GM23338 (cell line): ENCODE measurements at places on chromosomes 2 and 18. TPM values are rescaled to one million over a fixed set of nuclear protein-coding genes. Genes with fewer than 3 reads are reported as not detected.
A peak's percentile ranks its signal among the peaks of the same experiment; 100 is the strongest.

DNA sequence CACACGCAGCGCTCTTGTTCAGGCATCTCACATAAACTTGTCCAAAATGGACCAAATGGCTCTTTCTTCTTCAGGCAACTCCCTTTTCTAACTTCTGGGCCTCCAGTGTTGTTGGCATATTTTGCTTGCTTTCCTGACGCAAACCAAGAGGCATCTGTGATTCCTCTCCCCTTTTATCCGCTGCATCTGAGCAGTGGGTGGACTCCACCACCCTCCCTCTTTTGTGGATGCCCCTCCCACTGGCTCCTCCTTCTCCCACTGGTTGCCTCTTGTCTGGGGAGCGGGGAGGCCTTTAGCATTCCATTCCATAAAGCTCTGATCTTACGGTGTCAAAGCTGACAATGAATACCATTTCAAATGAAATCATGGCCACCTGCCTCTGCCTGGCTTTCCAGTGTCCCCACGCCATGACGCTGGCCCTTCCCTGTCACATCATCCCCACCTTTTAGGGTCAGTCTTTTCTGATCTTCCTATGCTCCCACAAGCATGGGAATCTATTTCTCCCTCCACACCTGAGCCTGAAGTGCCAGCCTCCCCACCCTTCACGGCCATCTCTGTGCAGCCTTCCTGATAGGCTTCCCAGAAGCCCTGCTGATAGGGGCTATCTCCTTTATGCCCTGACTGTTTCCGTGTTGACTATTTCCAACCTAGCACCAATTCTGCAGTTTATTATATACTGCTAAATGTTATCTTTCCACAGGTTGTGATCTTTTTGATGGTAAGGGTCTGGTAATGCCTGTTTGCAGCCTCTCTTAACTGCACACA lies 51.5 kb downstream of the RPL37A start:
- no peaks in the 10 kb centered on the region for H3K27me3 ChIP-seq
- no peak overlapping the region for H3K27ac ChIP-seq
- H3K4me1 ChIP-seq, result peaks cover 6% of the 10 kb centered on the region; the same call in 1 of the 2 replicates
- peak; percentile 60 for DNase-seq
- H3K4me3 ChIP-seq, result no peak overlapping the region
- no peaks in the 10 kb centered on the region for H3K36me3 ChIP-seq

GRCh38 chr2:172072303-172072702 lies 13.0 kb upstream of the DLX1 start:
- no peak for DNase-seq
- no peak overlapping the region; the same call in 1 of the 2 replicates for H3K27ac ChIP-seq
- no peaks in the 10 kb centered on the region for H3K36me3 ChIP-seq
- H3K4me1 ChIP-seq, result no peaks in the 10 kb centered on the region
- peaks cover 13% of the 10 kb centered on the region for H3K27me3 ChIP-seq

The COLEC11 gene
- 0.43 and 1.3 TPM in 2 replicates for total RNA-seq

- H3K4me3 ChIP-seq, result no peak overlapping the region
- peaks cover 3% of the 10 kb centered on the region; the same call in 1 of the 2 replicates for H3K36me3 ChIP-seq
- H3K4me1 ChIP-seq, result 0 out of 2 replicates have a peak, but pooled peaks cover under 1% of the 10 kb centered on the region
- no peak overlapping the region for H3K27ac ChIP-seq
- DNase-seq, result no peak
- no peaks in the 10 kb centered on the region for H3K27me3 ChIP-seq
These were observed 58.6 kb downstream of the LCLAT1 start for GRCh38 chr2:30505500-30506180.

DNA sequence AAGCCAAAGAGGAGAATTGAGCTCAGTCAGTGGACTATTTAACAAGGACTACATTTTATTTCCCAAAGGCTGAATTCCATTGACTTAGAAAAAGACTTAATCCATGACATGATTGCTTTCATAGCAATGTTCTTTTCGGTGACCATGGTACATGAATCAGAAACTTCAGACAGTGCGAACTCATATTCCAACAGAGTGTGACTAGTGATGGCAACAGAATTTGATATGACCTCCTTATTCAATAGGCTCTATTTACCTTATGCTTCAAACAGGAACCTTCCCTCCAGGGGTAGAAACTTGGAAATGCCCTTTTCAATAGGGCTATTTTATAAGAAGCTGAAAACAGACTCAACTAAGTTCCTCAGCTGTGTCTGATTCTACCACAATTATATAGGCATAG lies 191.9 kb downstream of the RND3 start:
- H3K4me3 ChIP-seq, result no peak overlapping the region
- H3K36me3 ChIP-seq, result no peaks in the 10 kb centered on the region
- no peak for DNase-seq
- H3K4me1 ChIP-seq, result 0 out of 2 replicates have a peak, but pooled peaks cover 3% of the 10 kb centered on the region

DNA sequence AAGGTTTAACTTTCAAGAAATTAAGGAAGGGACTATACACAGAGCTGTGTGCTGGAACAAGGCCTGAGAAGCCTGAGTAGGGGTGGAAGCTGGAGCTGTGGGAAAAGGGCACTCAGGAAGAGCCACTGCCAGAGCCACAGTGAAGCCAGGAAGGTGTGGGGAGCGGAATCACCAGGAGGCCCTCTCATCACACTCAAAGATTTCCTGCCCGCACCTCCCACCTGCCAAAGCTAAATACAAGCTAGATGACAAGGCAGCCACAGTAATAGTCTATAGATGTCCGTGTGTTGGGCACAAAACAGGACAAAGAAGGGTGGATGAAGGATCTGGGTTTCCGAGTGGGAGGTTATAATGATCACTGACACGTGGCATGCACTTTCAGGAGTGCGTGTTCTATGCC lies 126.0 kb downstream of the ZNF532 start:
- no peaks in the 10 kb centered on the region for H3K36me3 ChIP-seq
- H3K4me3 ChIP-seq, result no peak overlapping the region
- 0 out of 2 replicates have a peak overlapping the region, but pooled peaks have one; percentile 29 for H3K27ac ChIP-seq

The RASGRP3 gene
- total RNA-seq, result 0.69 TPM in 1 of 2 replicates, not detected in the other

The KCNK3 gene
- total RNA-seq, result 0.19 TPM in 1 of 2 replicates, not detected in the other

DNA sequence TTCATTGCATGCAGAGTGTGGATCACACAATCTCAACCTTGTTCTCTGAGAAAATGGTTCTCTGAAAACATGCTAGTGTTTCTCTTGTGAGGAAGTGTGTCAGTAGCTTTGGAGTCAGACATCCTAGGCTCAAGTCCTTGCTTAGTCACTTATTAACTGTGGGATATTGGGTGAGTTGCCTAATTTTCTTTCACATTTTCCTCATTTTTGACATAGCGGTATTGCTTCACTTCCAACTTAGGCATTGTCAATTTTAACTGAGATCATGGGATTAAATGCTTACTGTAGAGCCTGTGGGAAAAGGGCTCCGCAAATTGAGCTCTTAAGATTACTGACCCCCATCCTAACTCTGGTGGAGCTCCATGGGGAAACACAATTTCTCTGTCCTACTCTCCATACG lies 622.2 kb downstream of the CNTNAP5 start:
- H3K27ac ChIP-seq, result no peak overlapping the region
- H3K4me3 ChIP-seq, result no peak overlapping the region
- no peaks in the 10 kb centered on the region for H3K27me3 ChIP-seq
- no peaks in the 10 kb centered on the region for H3K36me3 ChIP-seq

DNA sequence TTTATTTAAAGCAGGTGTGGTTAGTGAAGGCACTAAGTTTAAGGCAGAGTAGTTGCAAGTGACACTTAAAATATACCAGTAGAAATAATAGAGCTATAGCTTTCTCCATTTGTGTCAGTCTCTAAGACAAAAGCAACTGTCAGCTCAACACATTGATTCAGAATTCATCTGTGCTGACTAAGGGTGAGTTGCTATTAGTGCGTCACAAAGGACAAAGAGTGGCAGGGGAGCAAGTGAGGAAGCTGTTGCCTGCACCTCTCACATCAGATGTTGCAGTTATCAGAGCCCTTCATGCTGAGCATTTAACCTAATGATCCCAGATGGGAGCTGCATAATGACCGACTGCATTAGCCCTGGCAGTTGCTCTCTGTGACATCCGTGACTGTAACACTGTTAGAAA lies 138.6 kb downstream of the DTNA start:
- no peaks in the 10 kb centered on the region for H3K27me3 ChIP-seq
- H3K36me3 ChIP-seq, result no peaks in the 10 kb centered on the region
- no peak overlapping the region for H3K4me3 ChIP-seq
- no peak overlapping the region for H3K27ac ChIP-seq
- DNase-seq, result no peak

The APCDD1 gene
- 0.97 and 1.0 TPM in 2 replicates for total RNA-seq

DNA sequence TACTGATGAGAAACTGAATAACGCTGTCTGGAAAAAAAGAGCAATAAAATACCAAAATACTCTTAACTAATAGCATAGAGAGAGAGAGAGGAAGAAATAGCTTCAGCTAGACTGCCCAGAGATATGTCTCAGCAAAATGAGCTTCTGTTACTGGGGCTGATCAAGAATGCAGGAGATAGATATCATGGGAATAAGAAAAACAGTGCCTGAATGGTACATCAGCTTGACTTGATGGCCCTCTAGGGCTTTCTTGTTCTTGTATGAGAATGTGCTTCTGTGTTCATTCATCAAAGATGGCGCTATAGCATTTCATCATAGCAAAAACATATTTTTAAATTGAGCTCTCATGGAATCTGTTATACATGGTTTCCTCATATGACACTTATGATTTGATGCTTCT lies 151.2 kb downstream of the CALCRL start:
- no peak overlapping the region for H3K4me3 ChIP-seq
- H3K27me3 ChIP-seq, result no peaks in the 10 kb centered on the region
- no peak overlapping the region for H3K27ac ChIP-seq
- DNase-seq, result no peak
- no peaks in the 10 kb centered on the region; the same call in 1 of the 2 replicates for H3K4me1 ChIP-seq

DNA sequence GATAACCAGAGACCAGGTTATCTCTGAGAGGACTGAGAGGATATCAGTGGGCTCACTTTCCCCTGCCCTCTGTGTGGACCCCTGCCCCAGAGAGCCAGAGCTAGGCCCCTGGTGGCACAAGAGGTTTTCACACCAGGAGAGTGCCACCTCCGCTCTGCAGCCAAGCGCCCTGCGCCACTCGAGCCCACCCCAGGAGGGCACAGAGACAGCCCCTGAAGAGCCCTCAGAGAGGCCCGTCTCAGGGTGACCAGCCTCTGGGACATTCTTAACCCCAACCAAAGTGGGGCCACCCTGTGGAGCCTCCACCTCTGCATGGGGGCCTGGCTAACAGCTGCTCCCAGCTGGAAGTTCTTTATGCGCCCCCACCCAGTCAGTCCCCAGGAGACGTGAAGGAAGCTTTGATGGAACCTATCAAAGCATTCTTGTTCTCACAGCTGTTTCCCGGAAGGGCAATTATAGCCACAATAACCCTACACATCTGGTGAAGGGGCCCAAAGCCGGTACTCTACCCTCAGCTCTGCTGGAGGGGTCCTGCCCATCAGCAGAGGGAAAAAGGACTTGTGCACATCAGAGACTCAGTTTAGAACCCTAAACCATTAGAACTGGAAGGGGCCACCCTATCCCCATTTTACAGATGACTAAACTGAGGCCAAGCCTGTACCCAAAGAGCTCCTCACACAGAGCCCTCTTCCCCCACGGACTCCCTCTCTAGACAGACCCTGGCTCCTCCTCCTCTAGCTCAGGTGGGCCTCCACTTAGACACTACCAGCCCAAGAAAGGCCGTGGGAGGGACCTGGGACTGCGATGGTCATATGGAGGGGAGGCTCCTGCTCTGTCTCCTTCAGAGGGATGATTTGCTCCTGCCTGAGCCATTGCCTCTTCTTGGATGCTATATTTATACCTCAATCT lies 101.1 kb downstream of the ZFP36L2 start:
- H3K27ac ChIP-seq, result no peak overlapping the region
- no peaks in the 10 kb centered on the region for H3K27me3 ChIP-seq
- no peak for DNase-seq
- H3K4me3 ChIP-seq, result no peak overlapping the region

DNA sequence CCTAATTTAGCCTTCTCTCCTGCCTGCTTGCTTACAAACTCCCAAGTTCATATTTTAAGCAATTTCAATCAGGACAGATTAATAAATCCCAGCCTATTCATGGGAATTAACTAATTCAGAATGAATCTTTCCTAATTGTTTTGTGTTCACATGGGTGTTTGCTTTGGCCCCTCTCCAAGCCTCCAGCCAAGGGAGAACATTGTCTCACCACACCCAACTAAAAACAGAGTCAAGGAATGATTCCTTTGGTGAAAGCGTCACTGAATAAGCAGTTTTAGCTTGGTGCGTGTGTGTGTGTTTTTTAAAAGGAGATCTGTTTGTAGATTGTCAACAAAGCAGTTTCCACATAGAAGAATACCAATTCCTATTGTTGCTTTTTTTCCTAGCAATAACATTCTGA lies 43.0 kb upstream of the DSG1 start:
- no peak overlapping the region for H3K4me3 ChIP-seq
- no peak for DNase-seq
- H3K27ac ChIP-seq, result no peak overlapping the region
- no peaks in the 10 kb centered on the region for H3K36me3 ChIP-seq

GRCh38 chr18:933082-933481 lies 28.4 kb downstream of the ADCYAP1 start:
- no peak for DNase-seq
- no peak overlapping the region for H3K27ac ChIP-seq
- no peaks in the 10 kb centered on the region for H3K27me3 ChIP-seq

DNA sequence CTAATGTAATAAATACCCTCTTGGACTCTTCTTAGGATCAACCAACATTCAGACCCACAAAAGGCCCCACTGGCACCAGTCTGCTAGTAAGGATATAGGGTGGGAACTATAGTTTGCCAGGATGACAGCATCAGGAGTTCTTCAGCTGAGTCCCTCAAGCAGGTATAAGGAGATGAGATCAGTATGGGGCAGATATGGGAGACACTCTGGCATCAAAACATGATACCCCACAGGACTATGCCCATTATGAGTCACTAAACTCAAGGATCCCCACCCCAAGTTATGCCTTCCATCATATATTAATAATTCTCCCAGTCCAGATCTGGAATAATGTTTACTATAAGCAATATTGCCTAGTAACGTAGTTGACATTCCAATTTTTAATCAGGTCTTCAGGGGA lies 83.1 kb upstream of the CCDC141 start:
- H3K36me3 ChIP-seq, result no peaks in the 10 kb centered on the region
- H3K4me1 ChIP-seq, result no peaks in the 10 kb centered on the region
- no peak overlapping the region for H3K4me3 ChIP-seq
- H3K27me3 ChIP-seq, result no peaks in the 10 kb centered on the region
- no peak for DNase-seq

The C2orf80 gene
- 3.1 TPM in 1 of 2 replicates, not detected in the other for total RNA-seq

DNA sequence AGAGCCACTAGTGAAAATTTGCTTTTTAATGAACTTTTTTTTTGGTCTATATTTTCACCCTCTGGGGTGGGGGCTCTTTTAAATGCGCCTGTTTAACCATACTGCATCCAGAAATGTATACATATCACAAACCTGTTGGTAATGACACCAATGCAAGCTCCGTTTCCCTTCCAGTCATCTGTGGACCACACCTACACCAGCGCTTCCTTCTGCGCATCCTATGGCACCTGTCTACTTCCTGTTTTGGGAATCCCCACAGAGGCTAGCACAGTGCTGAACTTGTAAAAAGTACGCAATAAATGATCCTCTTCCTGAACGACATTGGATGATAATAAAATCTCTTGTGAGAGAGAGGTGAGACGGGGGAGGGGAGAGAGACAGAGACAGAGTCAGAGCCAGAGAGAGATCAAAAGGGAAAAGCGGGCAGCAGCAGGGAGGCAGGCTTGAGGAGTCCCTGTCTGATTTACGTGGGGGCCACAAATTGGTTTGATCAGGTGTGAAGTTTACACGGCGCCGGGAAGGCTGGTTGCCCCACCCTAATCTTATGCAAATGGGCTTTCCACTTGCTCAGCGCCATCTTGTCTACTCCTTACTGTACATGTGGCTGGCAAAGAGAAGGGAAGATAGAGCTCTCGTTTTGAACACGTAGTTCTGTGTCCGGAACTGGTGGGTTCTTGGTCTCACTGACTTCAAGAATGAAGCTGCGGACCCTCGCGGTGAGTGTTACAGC lies 38.1 kb upstream of the SLC38A11 start:
- no peak for DNase-seq
- no peak overlapping the region for H3K4me3 ChIP-seq
- H3K36me3 ChIP-seq, result no peaks in the 10 kb centered on the region
- H3K4me1 ChIP-seq, result no peaks in the 10 kb centered on the region
